ENCODE measurements at places on chromosomes 5 and 9. TPM values are rescaled to one million over a fixed set of nuclear protein-coding genes. Genes with fewer than 3 reads are reported as not detected.

GRCh38 chr9:119898316-119898715, 529.1 kb upstream of the BRINP1 start:
- H3K36me3 ChIP-seq, result no peaks in the 10 kb centered on the region
- no peak overlapping the region for H3K27ac ChIP-seq
- no peak for DNase-seq
- no peak overlapping the region for H3K4me3 ChIP-seq
- no peaks in the 10 kb centered on the region for H3K4me1 ChIP-seq
- H3K27me3 ChIP-seq, result peaks cover 40% of the 10 kb centered on the region

GRCh38 chr9:129379181-129379836, 201.2 kb upstream of the IER5L start:
- H3K4me3 ChIP-seq, result no peak overlapping the region
- H3K4me1 ChIP-seq, result peaks cover 19% of the 10 kb centered on the region
- no peaks in the 10 kb centered on the region for H3K36me3 ChIP-seq

DNA sequence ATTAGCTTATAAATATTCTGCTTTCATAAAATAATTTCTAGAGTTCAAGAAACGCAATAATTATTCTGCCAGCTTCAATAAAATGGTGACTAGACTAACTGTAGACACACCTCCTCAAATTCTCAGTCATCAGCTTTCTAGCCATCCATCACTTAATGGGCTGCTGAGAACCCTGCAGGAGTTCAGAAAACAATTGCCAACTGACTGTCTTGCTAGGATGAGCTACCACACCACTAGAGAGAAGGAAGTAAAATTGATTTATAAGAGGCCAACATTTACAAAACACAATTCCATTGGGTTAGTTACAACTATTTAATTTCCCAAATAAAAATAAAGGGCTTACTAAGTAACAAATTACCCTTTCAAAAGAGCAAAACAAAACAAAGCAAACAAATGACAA, 126.5 kb upstream of the PAPPA start:
- no peak overlapping the region for H3K4me3 ChIP-seq
- H3K36me3 ChIP-seq, result peaks cover 1% of the 10 kb centered on the region
- DNase-seq, result no peak
- H3K4me1 ChIP-seq, result no peaks in the 10 kb centered on the region
- no peak overlapping the region for H3K27ac ChIP-seq

GRCh38 chr9:137459601-137460362, 648 bp upstream of the NSMF start:
- H3K4me1 ChIP-seq, result peaks cover 4% of the 10 kb centered on the region
- peak; percentile 35 for DNase-seq
- peak overlapping the region; percentile 55 for H3K4me3 ChIP-seq
- H3K27me3 ChIP-seq, result peaks cover 24% of the 10 kb centered on the region

DNA sequence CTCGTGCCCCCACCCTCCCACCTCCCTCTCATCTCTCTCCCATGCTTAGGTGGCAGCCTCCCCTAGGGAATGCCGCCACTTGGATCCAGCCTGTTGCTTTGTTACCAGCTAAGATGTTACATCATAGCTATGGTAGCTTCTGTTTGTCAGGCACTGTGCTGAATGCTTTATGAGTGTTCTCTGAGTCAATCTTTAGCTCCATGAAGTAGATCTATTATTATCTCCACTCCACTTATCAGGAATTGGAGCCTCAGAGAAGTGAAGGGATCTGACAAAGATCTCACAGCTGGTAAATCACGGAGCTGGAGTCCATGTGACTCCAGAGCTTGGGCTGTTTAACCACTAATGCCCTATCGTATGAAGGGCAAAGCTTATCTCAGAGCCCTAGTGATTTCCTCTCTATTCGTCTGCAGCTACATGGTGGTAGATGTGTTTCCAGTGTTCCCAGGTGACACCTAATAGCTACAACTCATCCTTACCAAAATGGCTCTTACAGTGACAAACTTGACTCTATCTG, 54.1 kb downstream of the GARNL3 start:
- H3K4me1 ChIP-seq, result peaks cover 33% of the 10 kb centered on the region
- no peaks in the 10 kb centered on the region for H3K27me3 ChIP-seq
- no peak for DNase-seq
- peaks cover 30% of the 10 kb centered on the region for H3K36me3 ChIP-seq
- H3K4me3 ChIP-seq, result no peak overlapping the region
- peak overlapping the region; percentile 91 for H3K27ac ChIP-seq

- no peak for DNase-seq
- H3K27me3 ChIP-seq, result no peaks in the 10 kb centered on the region
- no peaks in the 10 kb centered on the region for H3K36me3 ChIP-seq
- no peaks in the 10 kb centered on the region for H3K4me1 ChIP-seq
Measured at GRCh38 chr5:120014535-120014934, 385.2 kb downstream of the FAM170A start.

DNA sequence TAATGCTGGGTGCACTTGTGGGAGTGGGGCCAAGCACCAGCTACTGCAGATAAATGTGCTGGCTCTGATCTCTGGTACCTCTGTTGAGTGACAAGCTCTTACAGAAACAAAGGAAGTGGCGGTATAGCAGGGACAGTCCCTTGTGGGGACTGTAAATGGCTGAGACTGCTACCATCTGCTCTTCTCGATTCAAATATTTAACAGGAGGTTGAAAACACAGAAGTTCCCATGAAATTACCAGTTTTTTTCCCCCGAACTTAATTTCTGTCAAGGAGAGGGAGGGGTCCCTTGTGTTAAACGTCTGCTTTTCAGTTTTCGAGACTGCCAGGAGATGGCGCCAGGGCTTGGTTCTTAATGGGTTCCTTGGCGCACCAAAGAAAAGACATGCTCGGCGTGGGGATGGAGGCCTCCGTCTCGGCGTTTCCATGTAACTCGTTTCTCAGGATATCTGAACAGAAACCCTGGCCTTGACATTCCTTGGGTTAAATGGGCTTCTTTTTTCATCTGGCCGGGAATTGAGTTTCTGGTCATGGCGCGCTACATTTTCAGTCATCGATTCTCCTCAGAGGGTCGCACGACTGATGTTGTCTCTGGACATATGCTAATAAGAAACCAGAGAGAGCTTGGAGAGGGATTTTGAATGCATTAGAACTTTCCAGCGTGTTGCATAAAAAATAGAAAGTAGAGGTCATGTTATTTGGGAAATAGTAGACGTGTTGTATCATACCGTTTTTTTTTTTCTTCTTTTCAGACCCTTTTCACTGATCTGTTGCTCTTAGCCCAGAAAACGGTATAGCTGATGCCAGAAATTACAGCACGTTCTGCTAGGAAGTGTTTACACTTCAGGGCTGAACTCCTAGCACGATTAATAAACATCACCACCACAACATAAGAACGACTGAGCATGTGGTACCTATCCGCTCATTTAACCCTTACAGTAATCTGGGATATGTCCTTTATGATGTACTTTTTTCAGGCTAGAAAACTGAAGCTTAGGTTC, 64.0 kb downstream of the CARTPT start:
- H3K4me3 ChIP-seq, result peak overlapping the region; percentile 9
- peaks cover 10% of the 10 kb centered on the region for H3K4me1 ChIP-seq
- H3K27ac ChIP-seq, result no peak overlapping the region
- peaks cover 4% of the 10 kb centered on the region for H3K27me3 ChIP-seq

GRCh38 chr9:93600504-93600903, 24.1 kb downstream of the PHF2 start:
- peaks cover 8% of the 10 kb centered on the region for H3K36me3 ChIP-seq
- no peak overlapping the region for H3K27ac ChIP-seq
- no peak overlapping the region for H3K4me3 ChIP-seq
- H3K27me3 ChIP-seq, result no peaks in the 10 kb centered on the region

DNA sequence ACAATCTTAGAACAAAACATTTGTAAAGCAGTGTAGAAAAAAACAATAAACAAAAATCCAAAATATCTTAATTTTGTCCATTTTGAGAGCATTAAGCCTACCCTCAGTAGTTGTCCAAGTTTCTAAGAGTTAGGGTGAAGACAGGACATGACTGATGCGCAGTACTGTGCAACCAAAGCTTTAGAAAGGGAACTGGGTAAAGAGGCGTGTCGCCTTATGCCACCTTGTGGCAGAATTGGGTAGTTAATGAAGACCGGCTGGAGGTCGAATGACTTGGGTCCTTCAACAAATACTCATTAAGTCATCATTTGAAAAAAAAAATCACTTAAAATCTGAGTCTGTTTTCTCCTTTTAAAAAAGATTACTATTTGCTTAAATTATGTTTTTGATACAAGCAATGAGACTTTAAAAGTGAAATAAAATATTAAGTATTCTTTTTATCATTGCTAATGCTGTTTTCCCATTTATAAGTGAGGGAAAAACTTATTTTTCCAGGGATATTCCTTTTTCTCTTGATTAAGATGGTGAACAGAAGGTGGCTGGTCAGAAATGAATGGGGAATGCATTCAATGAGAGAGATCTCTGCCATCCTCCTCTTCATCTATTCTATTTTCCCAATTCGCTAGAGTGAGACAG, 3.5 kb upstream of the RNF20 start:
- no peaks in the 10 kb centered on the region for H3K36me3 ChIP-seq
- H3K27me3 ChIP-seq, result no peaks in the 10 kb centered on the region
- H3K27ac ChIP-seq, result no peak overlapping the region
- H3K4me3 ChIP-seq, result no peak overlapping the region
- H3K4me1 ChIP-seq, result peaks cover 9% of the 10 kb centered on the region

- H3K36me3 ChIP-seq, result no peaks in the 10 kb centered on the region
- no peak for DNase-seq
- H3K27me3 ChIP-seq, result peaks cover 4% of the 10 kb centered on the region
- no peak overlapping the region for H3K27ac ChIP-seq
- H3K4me3 ChIP-seq, result no peak overlapping the region
- no peaks in the 10 kb centered on the region for H3K4me1 ChIP-seq
Measured at GRCh38 chr5:161051920-161052500, 200.0 kb upstream of the ATP10B start.

DNA sequence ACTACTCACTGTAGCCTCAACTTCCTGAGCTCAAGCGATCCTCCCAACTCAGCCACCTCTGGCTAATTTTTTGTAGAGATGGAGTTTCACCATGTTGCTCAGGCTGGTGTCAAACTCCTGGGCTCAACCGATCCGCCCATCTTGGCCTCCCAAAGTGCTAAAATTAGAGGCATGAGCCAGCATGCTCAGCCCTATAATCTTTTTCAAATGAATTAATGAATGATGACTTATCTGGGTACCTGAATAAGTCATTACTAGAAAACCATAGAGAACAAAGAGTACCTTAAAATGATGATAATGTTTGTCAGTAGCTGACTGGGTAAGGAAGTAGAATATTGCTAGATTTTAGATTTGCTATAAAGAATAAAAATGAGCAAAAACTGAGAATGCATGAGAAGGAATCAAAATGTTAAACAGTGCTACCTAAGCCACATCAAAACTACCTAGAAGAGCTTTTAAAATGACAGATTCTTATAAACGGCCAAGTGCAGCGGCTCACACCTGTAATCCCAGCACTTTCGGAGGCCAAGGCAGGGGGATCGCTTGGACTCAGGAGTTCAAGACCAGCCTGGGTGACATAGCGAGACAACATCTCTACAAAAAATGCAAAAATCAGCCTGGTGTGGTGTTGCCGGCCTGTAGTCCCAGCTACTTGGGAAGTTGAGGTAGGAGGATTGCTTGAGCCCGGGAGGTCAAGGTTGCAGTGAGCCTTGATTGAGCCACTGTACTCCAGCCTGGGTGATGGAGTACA, 13.6 kb downstream of the FNBP1 start:
- no peak overlapping the region for H3K4me3 ChIP-seq
- H3K27me3 ChIP-seq, result no peaks in the 10 kb centered on the region
- no peak for DNase-seq
- H3K4me1 ChIP-seq, result peaks cover 4% of the 10 kb centered on the region

DNA sequence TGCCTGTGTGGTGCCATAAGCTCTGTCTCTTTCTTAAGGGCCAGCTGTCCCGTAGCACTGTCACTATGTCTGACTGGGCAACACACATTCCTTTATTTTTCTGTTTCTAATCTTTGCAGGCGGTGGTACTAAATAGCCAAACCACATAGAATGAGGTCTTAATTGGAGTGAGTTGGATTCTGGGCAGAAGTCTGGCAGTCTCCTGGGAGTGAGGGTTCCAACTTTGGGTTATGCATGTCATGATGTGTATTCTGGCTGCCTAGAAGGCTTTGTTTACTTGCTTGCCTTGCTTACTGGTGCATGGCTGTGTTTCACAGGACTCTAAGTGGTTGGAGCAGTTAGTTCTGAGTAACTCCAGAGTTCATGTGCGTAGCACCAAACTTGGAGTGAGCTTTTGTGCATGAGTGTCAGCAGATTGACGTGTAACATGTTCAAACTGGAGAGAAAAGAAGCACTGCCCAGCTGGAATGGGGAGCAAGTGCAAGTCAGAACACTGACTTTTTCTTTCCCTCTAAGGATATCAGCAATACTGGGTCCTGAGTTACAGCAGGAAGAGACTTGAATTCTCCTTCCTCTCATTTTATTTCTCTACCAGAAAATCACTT, 185.8 kb downstream of the PCSK1 start:
- H3K36me3 ChIP-seq, result peaks cover 6% of the 10 kb centered on the region
- no peak overlapping the region for H3K4me3 ChIP-seq
- no peak for DNase-seq
- H3K4me1 ChIP-seq, result peaks cover 8% of the 10 kb centered on the region
- no peak overlapping the region for H3K27ac ChIP-seq

DNA sequence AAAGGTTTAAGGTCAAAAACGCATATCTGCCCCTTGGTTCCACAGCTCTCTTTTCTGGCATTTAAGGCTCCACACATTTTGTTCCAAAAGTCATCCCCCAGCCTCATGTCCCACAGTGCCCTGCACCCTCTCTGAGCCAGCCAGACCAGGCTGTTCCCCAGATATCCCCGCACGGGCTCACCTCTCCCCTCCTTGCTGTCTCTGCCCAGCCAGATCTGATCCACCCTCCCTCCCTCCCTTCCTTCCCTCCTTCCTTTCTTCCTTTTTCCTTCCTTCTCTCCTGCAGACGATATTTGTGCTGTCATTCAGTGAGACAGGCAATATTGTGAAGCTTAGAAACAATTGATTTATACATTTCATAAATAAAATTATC, 37.0 kb downstream of the DUSP1 start:
- no peak for DNase-seq
- H3K4me1 ChIP-seq, result peaks cover 14% of the 10 kb centered on the region
- no peak overlapping the region for H3K4me3 ChIP-seq

DNA sequence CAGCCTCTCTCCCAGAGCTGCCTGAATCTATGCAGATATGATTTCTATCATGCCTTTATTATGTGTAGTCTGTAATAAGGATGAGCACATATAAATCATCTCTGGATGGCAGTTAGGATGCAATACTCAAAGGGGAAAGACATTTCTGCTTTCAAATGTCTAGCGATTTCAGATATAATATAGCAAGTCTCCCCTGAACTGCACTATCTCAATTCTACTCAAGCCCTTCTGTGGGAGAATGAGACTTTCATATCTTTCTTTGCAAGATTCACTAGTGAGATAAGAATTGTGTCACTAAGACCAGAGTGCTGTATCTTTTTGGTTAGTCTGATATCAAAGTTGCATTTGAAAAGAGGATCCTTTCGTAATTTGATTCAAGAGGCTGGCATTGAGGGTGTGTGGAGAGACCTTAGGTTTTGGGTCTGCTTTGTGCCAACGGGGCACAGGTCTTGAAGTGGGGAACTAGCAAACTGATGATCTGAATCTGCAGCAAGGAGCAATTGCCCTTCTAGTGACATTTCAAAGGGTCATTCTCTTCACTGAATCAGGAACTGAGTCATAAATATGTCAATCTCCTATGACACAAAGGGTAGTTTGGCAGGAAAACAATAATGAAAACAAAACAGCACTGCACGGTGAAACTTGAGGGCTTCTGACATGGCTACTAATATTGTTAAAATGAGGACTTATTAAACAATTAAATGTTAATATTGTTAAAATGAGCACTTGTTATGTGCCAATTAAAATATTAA, 305.5 kb upstream of the CLINT1 start:
- H3K4me3 ChIP-seq, result no peak overlapping the region
- no peaks in the 10 kb centered on the region for H3K36me3 ChIP-seq
- H3K27ac ChIP-seq, result no peak overlapping the region
- peaks cover 13% of the 10 kb centered on the region for H3K4me1 ChIP-seq
- peaks cover 2% of the 10 kb centered on the region for H3K27me3 ChIP-seq

SPINK7 gene
- not detected for total RNA-seq

TMOD1 gene
- 0.49 TPM for total RNA-seq

PDE8B gene
- 4.8 TPM for total RNA-seq

FAM221B gene
- 0.07 TPM for total RNA-seq

NEUROG1 gene
- not detected for total RNA-seq
